ENCODE measurements at places on chromosomes 11 and 22.
A peak's percentile ranks its signal among the peaks of the same experiment; 100 is the strongest.

DNA sequence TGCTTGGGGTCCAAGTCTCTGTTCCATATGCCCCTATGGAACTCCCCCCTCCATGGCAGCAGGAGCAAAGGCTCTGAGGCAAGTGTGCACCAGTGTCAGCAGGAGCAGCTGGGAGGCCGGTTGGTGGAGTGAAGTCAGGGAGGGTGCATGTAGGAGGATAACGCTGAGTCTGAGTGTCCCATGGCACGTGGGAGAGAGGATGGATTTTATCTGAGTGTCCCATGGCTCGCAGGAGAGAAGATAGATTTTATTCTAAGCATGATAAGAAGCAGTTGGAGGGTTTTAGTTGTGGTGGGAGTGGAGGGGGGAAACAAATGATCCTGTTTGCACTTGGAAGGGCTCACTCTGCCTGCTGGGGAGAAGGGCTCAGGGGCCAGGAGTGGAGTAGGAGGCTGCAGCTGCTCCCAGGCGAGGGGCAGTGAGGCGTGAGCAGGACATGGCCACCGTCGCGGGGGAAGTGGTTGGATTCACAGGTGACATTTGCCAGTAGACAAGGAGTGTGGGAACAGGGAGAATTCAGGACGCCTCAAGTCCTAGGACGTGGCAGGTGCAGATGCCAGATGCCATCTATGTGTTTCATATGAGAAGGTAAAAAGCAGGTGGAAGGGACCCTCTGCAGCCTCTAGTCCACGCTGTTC, 33.6 kb upstream of the PARVG start:
- no peak for DNase-seq

DNA sequence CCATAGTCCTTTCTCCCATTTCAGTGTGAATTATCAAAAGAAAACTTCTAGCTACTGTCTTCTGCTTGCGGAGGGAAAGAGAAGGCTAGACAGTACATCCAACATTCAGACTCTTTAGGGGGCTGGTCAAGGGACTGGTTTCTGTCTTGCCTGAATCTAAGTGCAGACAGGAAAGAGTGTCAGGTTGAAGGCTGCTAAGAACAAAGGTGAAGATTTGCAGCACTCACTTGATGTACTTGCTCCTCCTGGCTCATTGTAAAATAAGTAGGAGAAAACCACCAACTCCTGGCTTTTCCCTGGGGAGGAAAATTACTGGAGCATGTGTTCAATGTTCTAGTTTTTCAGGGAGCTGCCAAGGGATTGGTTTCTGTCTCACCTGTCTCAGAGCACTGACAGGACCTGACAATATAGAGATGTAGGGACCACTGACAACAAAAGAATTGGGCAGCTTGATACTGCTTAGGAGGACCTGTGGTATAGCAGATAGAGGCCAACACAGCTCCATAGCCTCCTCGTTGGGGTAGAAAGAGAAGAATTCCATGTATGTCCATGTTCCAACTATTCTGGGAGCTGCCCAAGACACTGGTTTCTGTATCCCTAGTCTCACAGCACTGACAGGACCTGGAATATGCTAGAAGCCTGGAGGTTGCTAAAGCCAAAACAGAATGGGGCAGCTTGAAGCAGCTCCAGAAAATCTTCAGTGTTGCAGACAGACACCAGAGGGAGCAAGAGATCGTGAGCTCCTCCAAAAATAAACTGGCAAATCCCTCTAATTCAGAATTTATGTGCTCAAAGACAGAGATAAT, 39.7 kb upstream of the MMP12 start:
- DNase-seq, result no peak

GRCh38 chr22:50604256-50605001, 3.8 kb downstream of the MAPK8IP2 start:
- no peak for DNase-seq

DNA sequence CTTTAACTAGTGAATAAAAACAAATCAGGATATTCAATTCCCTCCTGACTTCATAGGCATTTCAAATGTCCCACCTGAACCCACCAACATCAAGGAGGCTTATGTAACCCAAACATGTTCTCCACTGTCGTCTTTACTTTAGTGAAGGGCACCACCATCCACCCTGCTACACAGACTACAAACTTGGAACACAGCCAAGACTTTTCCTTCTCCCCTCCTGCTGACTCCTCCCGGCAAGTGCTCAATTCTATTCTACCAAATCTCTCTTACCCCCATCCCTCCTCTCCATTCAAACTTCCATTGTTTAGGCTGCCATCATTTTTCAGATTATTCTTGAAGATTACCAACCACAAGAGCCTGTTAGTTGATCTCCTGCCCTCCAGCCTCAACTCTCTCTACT, 24.3 kb downstream of the SAAL1 start:
- no peak for DNase-seq

DNA sequence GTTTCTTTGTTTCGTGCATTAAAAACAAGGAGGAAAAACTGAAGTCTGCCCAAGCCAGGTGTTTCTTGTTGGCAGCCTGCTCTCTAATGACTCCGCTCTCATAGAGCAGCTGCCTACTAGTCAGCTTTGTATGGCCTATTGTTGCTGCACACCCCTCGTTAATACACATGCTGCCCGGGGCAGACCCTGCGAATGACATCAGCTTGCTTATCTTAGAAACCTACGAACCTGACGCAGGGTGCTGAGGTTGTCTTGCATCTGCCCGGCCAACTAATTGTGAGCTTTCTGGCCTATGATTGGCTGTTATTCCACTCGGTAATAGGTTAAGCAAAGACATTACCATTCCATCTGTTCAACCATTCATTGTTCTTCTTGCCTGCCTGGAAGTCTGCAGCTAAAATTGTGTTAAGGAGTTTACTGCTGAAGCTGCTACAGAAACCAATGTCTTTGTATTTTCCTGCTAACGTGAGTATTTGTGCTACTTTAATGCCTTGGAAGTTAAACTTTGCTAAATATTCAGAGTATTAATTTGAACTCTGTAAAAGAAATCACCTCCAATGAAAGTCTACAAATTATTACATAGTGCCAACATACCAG, 37.5 kb downstream of the ZC3H12C start:
- no peak for DNase-seq

DNA sequence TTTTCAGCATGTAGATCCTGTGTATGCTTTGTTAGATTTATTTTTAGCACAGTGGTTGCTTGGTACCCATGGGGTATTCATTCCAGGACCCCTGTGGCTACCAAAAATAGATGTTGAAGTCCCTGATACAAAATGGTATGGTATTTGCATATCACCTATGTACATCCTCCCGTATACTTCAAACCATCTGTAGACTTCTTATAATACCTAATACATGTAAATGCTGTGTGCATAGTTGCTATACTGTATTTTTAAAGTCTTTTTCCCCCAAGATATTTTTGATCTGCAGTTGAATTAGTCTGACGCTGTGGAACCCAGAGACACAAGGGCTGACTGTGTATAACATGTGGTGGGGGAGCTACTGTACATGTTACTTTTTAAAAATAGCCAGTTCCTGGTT, 101.1 kb downstream of the ATXN10 start:
- no peak for DNase-seq

DNA sequence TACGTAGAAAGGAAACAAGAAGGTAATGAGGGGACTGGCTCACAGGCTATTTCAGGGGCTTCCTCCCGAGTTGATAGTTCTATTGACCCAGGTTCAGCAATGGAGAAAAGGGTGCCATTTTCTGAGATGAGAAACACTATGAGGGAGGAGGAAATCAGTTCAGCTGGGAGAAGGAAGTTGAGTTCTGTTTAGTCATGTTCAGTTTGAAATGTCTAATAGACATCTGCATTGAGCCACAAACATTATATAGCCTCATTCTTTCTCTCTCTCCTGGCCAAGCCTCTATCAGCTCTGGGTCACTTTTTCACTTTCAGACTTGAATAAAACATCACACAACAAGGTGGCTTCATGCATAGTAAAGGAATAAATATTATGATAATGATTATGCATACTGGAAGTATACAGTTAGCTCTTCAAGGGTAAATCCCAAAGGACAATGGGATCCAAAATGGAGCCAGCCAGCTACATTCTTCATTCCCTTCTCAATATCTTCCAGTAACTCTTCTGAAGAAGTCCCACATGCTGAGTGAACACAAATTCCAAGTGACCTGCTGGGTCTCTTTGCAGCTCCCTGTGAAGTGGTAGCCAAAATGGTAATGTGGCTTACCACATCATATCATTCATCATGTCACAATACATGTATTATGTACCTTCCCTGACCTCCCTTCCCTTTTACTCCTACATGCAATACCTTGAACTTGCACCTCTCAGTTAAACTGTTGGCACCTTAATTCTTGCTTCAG, 80.9 kb upstream of the CD44 start:
- DNase-seq, result no peak

GRCh38 chr22:25953276-25953675, 211.3 kb downstream of the MYO18B start:
- no peak for DNase-seq

- no peak for DNase-seq
Observed at GRCh38 chr22:21734540-21735199, 924 bp downstream of the YPEL1 start.

DNA sequence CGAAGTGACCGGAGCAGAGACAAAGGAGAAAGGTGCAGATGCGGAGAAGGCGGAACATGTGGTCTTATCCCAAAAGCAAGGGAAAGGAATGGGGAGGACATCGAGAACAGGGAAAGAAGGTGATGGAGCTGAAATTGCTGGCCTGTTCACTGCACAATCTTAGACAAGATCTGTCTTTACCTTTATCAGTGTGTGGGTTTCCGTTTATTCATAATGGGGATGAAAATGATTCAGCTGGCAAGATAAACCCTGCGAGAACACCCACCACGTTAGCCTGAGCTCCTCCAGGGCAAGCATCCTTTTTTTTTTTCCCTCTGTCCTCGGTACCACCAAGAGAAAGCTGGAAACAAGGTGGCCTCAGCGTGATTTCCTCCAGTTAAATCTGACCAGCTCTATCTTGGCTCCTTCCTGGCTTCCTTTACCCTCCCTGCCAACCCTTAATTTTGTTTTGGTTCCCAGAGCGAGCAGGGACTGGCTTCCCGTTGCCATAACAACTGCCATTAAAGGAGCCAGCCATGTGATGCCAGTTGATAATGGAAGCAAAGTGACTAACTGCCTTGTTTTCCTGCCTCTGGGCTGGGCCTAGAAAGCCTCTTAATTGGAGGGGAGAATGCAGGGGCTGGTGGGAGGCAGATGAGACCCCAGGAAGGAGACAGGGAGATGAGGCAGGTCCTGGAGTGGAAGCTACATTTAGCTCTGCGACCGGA, 4.2 kb downstream of the SGSM1 start:
- DNase-seq, result no peak

DNA sequence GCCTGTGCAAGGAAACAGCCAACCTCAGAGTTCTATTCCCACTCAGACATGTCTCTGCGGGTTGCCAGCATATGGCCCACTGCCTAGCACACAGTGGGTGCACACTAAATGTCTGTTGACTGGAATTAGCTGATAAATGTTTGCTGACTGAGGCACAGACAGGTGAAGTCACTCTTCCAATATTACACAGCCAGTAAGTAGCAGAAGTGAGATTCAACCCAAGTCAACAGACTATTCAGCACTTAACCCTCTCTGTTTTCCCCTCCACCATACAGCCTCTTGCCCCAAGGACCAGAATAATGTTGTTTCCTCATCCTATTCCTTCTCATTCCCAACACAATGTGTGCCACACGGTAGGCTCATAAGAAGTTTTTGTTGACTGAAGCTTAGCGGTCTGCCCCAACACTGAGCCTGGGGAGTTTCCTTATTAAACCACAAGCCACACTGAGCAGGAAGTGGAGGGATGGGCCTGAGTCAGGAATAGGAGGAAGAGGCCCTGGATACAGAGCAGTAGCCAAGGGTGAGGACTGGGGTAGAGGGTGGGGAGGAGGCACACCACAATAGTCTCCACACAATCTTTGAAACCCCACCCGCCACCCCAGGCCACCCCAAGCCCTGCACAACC, 15.7 kb upstream of the IL10RA start:
- DNase-seq, result peak; percentile 31
